ENCODE measurements at places on chromosomes 12 and 14.
A peak's percentile ranks its signal among the peaks of the same experiment; 100 is the strongest.

GRCh38 chr12:14845350-14845750, 2.0 kb upstream of the ART4 start:
- DNase-seq: no peak

DNA sequence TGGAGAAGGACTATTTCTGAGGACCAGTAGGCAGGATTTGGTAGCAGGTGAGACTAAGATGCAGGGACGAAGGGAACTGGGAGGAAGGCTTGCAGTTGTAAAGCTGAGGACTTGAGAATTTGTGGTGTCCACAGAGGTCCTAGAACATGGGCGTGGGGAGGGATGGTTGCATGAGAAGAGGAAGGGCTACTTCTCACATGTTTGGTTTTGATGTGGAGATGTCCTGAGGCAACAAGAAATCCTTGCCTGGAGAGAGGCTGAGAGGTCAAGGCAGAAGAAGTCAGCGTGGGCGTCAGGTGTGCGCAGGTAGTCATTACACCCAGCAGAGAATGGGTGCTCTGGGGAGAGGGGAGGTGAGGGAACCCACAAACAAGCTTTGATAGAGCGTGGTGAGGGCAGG, 5.7 kb upstream of the RABGGTA start:
- DNase-seq: no peak

GRCh38 chr14:72793156-72793939, 100.6 kb downstream of the DPF3 start:
- no peak for DNase-seq

GRCh38 chr12:83796531-83796930, 1109.8 kb downstream of the TMTC2 start:
- no peak for DNase-seq

GRCh38 chr12:25263594-25263993, 12.9 kb upstream of the KRAS start:
- DNase-seq: no peak

DNA sequence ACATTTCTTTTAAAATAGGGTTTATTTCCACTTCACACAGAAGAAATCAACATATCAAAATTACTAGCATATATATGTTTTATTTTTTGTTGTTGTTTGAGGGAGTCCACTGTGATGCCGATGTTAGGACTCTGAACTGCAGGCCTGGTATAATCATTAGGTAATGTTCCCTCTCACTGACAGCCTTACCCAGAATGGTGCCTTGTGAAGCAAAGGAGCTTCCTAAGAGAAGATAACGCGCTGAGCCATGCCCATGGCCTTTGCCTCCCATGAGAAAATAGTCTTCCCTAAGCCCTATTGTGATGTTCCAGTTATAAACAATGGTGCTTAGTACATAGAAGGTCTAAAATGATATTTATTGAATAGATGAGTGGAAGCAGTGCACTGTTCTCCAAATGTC, 12.0 kb downstream of the GNG2 start:
- DNase-seq: no peak

DNA sequence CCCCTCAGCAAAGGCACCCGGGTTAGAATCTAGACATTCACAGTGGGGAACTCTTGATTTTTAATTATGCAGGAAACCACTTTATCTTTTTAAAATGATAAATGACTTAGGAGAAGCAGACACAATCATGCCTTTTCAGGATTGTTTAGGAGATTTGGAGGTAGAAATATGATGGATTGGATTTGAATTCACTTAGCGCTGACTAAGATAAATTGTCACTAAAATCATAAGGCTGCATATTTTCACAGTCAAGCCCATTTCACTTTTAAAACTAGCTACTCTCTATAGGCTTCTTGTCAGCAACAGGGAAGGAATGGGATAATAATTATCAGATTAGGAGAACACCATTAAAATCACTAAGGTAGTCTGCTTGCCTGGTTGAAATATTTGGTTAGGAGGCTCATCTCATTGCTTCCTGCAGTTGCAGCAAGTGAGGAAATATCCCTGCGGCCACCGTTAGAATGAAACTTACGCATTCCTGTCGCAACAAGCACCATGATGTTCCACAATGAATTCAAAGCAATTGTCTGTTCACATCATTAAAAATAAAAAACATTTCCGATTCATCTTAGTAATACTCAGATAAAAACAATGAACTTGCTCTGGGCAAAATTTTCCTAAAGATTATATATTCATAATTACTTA, 31.9 kb downstream of the DACT1 start:
- no peak for DNase-seq

GRCh38 chr12:42918443-42918842, 328.9 kb upstream of the PRICKLE1 start:
- DNase-seq: no peak

- no peak for DNase-seq
Measured at GRCh38 chr12:105212438-105212837, 23.5 kb downstream of the APPL2 start.

- no peak for DNase-seq
Measured at GRCh38 chr12:17661250-17661649, 428.7 kb downstream of the RERGL start.

DNA sequence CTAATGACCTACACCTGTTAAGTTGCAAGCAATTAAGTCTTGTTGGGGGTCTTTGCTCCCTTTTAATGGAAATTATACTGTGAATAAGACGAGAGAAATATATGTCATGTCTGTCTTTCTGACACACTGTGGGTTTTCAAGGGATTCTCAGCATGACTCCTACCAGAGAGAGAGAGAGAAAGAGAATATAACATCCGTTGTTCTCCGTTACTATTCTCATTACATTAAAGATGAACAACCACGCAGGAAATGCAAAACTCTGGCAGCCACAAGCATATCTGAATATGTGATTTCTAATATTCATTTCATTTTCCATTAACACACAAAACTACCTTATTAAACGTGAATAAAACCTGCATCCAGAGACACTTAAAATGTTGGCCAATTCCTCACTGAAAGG, 67.3 kb upstream of the EGLN3 start:
- DNase-seq: no peak

DNA sequence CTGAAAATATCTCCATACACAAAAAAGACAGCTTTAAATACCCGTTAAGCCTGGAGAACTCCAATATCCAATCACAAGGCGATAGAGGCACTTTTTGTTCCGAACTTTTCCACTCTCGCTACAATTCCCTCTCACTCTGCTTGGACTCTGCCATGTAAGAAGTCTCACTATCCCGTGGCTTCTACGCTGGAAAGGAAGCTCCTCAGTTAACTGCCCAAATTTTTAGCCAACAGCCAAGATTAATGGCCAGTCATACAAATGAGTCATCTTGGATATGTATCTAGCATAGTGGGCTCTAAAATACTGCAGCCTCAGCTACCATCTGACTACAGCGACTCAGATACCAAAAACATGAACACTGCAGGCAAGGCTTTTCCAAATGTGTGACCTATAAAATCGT, 45.5 kb upstream of the RERGL start:
- no peak for DNase-seq

DNA sequence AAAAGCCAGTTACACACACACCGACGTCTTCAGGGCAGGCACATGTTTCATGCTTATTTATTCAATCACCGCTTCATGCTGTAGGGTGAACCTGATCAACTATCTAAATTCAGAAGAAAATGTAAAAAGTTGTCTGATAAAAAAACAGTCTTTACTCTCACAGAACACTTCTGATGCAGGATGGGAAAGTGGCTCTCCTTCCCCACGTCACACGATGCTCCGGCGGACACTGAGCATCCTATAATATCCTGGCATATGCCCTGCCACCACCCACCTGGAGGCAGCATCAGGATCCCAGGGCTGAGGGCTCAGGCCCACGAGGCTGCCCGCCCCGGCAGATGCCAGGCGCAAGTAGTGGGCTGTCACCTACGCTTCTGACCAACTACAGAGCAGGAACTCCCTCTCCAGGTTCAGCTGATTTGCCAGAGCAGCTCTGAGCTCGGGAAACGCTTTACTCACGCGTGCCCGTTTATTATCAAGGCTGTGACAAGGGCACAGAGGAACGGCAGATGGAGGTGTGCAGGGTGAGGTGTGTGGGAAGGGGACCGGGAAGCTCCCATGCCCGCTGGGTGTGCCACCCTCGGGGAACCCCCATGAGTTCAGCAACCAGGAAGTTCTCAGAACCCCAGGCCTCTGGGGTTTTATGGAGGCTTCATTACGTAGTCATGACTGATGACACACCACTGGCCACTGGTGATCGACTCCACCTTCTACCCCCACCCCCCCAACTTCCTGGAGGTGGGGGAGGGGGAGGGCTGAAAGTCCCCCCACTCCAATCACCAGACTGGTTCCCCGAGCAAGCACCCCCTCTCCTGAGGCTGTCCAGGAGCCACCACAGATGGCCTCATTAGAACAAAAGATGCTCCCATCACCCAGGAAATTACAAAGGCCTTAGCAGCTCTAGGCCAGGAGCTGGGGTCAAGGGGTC, 32.1 kb downstream of the SLC15A4 start:
- DNase-seq: no peak

GRCh38 chr14:78010688-78011087, 159.5 kb upstream of the NRXN3 start:
- DNase-seq: no peak

DNA sequence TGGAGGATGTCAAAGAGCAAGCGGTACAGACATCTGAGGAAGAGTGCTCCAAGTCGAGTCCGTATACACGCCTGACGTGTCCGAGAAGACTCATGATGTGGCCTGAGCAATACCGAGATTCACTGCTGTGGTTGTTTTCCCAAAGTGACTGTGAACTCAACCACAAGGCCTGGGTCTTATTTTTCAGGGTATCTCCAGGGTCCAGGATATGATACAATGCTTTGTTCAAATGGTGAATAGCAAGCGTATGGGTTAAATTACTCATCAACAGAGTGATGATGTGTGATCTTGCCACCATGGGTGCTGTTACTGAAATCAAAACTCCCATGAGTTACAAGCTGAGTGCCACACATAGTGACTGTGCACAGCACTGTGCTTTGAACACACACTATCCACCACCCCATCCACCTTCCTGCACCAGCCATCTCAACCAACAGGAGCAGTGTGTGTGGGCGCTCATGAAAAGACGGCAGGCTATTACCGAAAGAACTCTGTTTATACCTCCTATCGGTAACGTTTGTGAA, 109.6 kb downstream of the BCAT1 start:
- DNase-seq: no peak

- no peak for DNase-seq
Measured at GRCh38 chr14:21874946-21875345, 201.3 kb upstream of the OR4E1 start.

DNA sequence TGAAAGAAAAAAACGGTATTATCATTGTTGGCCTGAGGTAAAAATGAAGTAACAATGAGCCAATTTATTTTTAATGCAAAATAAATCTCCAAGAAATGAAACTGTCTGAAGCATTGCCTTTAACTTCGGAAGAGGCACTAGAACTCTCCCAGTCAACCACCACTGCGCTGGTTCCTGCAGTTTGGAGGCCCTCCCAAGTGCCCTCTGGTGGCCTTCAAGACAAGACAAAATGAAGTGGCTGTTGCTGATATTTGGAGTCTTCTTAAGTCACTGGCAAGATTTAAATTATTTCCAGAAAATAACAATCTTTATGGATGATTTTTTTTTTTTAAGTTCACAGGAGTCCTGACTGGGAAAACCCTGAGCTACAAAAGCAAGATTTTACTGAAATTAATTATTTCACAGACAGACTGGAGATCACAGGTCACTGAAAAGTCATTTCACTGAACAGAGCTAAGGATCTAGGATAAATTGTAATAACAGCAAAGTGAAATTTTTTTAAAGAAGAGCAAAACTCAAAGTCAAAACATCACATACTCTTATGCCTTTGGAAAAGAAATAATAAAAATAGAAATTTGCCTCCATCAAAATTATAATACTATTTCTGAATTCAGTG, 58.2 kb downstream of the DICER1 start:
- DNase-seq: no peak

DNA sequence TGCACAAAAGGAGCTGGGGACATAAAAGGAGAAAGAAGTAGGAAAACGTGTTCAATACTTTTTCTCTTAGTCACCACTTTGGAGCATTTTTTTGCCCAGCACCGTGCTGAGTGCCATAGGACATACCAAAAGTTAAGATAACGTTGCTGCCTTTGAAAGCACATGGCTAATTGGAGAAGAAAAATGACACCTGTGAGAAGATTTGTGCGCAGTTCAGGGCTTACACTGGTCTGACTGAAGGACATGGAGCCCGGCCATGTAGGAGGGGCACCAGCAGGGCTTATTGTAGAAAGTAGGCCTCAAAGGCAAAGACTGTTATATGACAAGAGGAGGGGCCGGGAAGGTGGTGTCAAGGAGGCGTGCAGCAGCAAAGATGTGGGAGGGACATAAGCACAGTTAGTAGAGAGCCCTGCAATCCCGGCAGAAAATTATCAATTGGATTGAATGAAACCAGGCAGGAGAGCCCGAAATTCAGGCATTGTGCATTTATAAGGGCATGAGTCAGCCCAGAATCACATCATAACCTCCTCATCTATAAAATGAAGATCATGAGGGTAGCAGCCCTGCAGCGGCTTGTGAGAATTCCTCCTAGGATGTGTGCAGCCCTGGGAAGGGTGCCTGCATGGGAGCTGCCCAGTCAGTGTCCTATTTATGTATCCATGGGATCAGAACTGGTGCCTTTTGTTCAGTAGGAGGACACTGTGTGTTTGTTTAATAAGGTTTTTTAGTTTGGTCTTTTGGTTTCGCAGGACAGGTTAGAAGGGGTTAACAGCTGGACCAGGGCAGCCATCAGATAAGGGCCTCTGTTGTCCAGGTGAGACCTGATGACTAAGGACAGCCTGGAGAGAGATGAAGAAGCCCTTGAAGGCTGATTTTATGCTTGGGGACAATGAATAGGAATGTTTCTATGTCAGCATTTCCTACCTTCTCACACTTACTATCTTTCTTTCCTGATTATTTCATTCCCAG, 122.4 kb downstream of the GPR135 start:
- no peak for DNase-seq

- peak; percentile 38 for DNase-seq
Measured at GRCh38 chr14:55354500-55354899, 57.1 kb downstream of the ATG14 start.

GRCh38 chr12:123346946-123347345, 17.7 kb downstream of the SBNO1 start:
- DNase-seq: no peak

- peak; percentile 17 for DNase-seq
Measured at GRCh38 chr14:69637503-69638031, 26.2 kb downstream of the SUSD6 start.

GRCh38 chr14:76767681-76768656, 6.7 kb downstream of the VASH1 start:
- no peak for DNase-seq

- DNase-seq: no peak
Measured at GRCh38 chr12:68189821-68190242, 30.3 kb upstream of the IFNG start.

- DNase-seq: no peak
Measured at GRCh38 chr14:67757175-67757574, 55.5 kb downstream of the RDH12 start.

- peak; percentile 41 for DNase-seq
Measured at GRCh38 chr14:52792097-52792415, 649 bp upstream of the GNPNAT1 start.

- DNase-seq: no peak
Measured at GRCh38 chr14:24566318-24566717, 9.7 kb downstream of the CTSG start.

Data from SHP77 treated with DMSO at 0.1 percent for 48 hours (cell line).